NCI-H1436 treated with DMSO at 0.1 percent for 48 hours (cell line): ENCODE measurements at places on chromosomes 7 and 10.

GRCh38 chr7:26550492-26550891 lies 258.8 kb downstream of the SNX10 start:
- DNase-seq, result no peak

DNA sequence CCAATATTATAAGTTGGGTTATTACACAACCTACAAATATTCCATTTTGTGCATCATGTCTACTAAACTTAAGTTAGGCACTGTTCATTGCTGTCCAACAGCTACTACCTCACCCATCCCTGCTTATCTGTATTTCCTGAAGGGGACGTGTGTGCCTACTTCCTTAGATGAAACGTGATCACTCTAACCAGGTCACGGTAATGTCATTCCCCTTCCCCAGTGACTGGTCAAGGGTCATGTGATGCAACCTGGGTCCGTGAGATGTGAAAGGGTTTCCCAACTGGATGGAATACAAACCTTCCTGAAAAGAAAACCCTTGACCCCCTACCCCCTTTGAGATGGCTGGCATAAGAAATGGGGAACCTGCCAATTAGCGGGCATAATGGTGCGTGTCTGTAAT lies 1.6 kb upstream of the NSMCE4A start:
- no peak for DNase-seq

DNA sequence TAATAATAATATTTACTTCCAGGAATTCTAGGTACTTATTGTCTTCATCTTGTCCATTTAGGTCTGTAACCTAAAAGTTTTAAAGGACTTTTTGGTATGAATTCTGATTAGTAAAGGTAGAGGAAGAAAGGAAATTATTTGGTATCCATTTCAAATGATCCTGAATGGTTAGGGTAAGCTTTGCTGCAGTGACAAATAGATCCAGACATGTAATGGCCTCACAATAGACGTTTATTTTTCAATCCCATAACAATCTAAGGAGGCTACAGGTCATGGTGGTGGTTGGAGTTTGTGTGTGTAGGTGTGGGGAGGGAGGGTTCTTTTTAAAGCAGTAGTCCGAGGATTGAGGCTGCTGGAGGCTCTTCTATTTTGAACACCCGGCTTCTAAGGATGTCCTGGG lies 5.3 kb downstream of the FBH1 start:
- no peak for DNase-seq

- DNase-seq, result no peak
Measured at GRCh38 chr10:14723052-14723689, 51.5 kb downstream of the FAM107B start.

DNA sequence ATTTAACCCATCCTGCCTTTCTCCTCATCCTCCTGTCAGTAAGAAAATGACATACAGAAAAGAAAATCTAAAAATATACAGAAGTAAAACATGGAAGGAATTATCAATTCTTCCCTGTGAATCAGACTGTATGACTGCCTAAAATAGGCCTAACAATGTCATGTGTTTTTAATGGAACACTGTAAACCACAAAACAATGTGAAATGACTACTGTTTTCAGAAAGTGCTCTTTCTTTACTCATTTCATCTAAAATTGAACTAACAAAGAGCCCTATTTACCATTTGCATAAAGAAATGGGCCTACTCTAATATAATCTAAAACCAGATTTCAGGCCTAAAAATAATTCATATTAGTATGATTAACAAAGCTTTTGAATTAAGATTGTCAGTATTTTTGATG lies 35.7 kb downstream of the SEMA3E start:
- no peak for DNase-seq

- DNase-seq, result no peak
Measured at GRCh38 chr10:51789118-51789517, 89.7 kb upstream of the CSTF2T start.

DNA sequence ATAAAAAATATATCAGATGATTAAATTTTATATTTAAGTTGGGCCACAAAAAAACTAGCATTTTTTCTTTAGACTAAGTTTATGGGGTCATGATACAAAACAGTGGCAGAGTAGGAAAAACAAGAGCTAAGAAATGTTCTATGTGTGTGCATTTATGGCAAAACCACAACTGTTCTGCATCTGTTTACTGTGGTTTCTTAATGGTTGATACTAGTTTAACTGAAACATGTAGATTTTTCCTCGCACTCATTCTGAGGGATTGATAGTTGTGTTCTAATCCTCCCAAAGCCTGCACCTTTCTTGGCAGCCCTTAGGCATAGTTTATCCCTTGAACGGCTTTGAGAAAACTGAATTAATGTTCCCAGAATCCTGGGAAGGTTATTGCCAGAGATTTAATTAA lies 66.6 kb upstream of the PHYHIPL start:
- DNase-seq, result no peak

DNA sequence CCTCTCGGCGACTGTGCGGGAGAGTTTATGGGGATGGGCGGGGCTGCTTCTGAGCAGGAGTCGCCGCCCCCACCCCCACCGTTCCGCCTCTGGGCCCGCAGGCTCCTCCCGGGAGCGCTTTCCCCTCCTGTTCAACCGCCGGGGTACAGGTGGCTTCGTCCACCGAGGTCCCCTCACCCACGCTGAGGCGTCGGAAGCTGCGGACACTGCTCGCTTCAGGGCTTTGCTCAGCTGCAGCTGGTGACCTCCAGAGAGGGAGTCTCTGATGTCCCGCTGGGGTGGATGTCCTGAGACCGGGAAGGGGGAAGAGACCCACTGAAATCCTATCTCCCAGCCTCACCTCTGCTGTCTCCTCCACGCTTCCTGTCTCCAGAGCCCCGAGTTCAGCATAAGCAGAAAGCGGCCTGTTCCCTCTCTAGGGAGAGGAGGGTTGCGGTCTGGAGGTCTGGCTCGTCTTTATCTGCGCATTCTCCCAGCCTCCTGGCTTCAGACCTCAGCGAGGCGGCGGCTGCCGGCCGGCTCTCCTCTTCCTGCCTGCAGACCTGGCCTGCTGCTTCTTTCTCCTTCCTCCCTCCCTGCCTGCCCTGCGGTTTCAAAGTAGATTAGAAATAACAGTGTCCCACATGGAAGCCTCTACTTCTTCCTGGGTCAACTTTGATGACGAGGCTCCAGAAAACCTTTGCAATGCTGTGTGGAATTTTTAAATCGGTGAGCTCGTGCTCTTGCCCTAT lies 1.8 kb downstream of the CYP2E1 start:
- no peak for DNase-seq

GRCh38 chr7:94049615-94050014 lies 45.5 kb upstream of the BET1 start:
- DNase-seq, result no peak

DNA sequence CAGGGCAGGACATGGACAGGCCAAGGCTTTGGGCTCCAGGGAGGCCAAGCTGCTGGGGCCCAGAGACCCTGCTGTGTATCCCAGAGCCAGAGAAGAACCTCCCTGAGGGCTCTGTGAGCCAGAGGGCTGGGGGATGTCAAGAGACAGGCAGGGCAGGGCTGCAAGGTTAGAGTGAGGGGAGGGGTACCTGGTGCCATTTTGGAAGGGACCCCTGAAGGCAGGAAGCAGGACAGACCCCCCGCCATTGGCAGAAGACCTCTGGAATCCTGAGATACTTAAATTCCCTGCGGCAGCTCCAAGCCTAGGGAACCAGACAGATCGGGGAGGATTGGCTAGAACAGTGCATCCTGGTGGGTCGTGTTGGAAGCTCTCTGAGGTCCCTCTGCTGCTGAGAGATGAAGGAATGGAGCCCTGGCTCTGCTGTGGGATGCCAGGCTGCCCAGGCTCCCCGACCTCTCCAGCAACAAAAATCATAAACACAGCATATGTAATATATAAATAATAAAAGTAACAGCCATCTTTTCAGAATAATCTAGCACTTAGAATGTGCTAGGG lies 75.0 kb downstream of the LHPP start:
- DNase-seq, result no peak

DNA sequence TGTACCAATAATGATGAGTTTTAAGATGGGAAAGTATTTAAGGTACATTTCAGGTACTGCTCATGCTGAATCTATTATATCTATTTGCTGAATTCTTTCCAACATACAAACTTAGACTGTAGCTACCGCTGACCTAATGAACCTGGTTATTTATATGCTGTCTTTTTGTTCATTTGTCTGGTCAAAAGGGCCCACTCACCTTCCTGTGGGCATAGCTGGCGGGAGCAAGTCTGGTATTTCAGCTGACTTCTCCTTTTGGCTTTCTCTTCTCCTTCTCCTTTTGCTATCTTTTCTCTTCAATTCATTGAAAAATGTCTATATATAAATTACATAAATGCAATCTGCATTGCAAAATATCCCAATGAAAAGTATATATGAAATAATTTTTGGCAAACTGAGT lies 9.5 kb downstream of the PLXDC2 start:
- no peak for DNase-seq
